ENCODE measurements at places on chromosomes 16 and 17.

DNA sequence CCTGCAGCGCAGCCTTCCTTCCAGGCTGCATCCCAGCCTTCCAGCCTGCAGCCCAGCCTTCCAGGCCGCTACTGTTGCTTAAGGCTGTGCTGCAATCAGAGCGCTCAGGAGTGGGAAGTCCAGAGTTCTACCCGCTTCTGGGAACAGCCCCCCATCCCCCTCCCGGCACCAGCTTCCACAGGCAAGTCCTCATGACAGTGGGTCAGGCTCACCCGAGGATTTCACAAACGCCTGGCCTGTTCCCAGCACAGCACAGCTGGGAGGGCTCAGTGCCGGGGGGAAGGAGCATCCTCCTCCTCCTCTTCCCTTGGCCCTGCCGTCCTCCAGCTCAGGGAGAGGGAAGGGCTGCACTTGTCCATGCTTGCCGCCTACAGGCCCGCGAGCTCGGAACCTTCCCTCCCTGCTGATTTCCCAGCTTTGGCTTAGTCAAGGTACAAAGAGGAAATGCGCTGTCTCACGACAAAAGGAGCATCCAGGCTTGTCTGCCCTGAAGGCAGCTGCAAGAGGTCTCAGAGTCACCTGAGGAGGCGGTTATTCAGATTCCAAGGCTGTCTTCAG, 8.3 kb downstream of the SOCS3 start:
- DNase-seq, result peak; percentile 98

DNA sequence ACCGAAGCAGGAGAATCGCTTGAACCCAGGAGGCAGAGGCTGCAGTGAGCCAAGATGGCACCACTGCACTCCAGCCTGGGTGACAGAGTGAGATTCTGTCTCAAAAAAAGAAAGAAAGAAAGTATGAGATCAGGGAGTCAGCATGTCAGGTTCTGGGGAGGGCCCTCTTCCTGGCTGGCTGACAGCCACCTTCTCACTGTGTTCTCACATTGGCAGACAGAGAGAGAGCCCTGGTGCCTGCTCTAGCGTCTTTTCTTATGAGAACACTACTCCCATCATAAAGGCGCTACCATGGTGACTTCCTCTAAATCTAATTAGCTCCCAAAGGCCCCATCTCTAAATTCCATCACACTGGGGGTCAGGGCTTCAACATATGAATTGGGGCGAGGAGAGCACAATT, 27.6 kb upstream of the RBBP6 start:
- DNase-seq, result no peak

DNA sequence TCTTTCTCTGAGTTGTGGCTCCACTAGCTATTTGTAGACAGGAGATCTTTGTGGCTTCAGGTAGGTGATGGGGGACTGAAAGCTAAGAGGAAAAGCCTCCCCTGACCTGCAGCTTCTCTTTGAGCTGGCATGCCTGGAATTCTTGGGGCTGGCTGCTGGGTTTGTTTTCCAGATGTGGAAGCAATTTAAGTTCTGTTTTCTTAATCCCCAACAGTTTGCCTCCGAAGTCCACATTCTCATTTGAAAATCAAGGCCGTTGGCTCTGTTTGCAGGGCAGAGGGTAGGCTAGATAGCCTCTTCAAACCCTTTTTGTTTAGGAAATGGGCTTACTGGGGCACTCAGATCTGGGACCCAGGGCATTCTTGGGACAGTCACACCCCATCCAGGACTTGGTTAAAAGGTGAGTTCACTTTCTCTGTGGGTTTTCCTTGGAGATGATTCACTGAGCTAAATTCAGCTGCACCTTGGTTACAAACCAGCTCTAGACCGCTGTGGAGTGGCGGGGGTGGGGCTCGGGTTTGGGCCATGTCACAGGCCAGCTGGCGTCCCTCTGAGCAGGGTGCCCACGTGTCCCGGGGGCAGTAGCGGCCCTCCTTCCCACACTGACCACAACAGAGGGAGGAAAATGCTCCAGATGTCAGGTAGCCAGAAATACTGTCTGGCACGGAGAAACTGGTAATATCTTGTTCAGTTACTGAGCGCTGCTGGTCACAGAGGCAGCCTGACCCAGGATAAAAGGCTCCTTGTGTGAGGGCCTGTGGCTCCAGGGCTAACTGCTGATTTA, 108.5 kb downstream of the RAB11FIP4 start:
- no peak for DNase-seq

GRCh38 chr16:11835891-11836649, 15.3 kb downstream of the RSL1D1 start:
- DNase-seq, result no peak

DNA sequence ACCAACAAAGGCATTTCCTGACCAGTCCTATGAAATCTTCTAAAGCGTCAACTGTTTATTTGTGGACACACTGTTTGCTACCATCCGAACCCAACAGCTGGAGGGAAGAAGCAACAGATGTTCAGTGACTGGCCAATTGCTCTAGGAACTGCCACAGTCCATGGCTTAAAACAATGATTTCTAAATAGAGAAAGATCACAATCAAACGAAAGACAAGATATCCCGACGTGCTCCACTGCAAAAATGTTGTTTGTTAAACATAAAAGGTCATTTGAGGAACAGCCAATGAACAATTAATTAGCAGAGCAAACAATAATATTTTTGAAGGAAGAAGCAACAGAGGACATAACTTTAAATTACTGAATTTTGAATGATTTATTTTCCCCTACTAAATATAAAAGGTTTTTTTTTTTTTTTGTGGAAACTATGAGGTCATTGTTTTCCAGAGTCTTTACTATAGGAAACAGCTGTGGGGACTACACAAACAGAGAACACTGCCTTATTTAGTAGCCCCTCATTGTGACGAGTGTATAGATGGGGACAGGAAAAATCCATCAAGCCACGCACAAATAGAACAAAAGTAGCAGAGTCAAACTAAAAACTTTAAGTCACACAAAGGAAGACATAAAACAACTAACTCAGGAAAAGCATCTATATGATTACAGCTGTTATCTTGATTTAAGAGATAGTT, 17.2 kb downstream of the USP31 start:
- DNase-seq, result no peak

- DNase-seq, result no peak
Observed at GRCh38 chr17:3544365-3544764, 13.2 kb downstream of the TRPV3 start.

- peak; percentile 79 for DNase-seq
Observed at GRCh38 chr16:85717393-85718152, 28.8 kb upstream of the GINS2 start.

DNA sequence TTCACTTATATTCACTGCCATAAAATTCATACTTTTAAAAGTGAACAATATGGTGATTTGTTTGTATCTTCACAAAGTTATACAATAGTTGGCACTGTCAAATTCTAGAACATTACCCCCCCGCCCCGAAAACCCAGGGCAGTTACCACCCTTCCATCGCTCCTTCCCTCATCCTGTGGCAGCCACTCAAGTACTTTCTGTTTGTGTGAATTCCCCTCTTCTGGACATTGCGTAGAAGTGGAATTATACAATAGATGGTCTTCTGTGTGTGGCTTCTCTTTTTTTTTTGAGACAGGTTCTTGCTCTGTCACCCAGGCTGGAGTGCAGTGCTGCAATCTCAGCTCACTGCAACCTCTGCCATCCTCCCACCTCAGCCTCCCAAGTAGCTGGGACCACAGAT, 58.6 kb downstream of the SPECC1 start:
- no peak for DNase-seq

GRCh38 chr17:82815790-82816305, 24.0 kb downstream of the ZNF750 start:
- no peak for DNase-seq

- DNase-seq, result no peak
Observed at GRCh38 chr16:12535535-12536411, 267.9 kb downstream of the CPPED1 start.

- DNase-seq, result no peak
Observed at GRCh38 chr16:24428756-24429155, 110.6 kb upstream of the RBBP6 start.

DNA sequence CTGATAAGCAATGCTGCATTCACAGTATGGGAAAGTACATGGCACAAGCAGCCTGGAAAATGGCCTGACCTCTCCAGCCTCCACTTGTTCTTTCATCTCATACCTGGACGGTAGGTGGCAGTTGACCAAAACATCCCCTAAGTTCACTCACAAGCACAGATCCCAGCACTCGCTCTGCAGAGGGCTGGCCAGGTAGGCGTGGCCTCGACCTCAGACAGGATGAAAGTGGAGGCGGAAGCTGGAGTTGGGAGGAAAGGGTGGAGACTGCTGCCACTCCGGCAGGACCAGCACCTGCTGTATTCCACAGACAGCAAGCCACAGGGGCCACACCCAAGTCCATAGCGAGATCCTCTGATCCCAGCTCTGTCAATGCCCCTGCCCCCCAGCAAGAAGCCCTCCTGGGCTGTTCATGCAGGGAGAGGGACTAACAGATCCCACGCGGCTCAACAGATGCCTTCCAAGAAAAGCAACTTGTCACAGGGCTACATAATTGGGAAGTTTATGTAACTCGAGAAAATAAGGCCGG, 31.3 kb downstream of the ZCCHC14 start:
- no peak for DNase-seq

DNA sequence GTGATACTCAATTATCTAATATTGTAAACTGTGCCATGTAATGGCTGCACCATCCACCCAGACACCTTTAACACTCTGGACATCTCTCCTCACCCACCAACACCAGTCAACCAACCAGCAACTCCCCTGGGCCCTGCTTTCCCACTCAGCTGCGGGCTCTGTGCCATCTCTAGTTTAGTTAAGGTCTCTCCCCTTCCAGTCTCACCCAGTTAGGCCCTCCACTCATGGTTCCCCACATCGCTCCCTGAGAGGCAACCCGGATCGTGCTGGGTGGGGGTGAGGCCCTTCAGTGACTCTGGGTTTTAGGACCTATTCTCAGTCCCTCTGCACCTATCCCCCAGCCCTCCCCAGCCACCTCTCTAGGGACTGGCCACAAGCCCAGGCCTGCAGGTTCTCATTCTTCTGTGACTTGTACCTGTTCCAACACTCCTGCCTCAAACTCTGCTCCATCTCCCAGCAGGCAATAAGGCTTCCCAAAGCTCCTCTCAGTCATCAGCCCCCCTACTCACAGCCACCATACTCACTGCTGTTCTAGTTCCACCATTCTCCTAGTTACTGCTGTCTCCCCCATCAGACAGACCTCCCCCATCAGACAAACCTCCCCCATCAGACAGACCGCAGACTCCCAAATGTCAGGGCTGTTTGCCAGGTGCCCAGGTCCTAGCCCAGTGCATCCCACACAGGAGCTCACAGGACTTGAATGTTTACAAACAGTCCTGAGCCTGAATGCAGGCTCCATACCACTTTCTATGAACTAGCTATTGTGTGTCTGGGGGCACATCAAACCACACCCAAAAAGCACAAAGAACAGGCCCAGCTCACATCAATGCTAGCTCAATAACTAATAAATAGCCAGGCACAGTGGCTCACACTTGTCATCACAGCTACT, 2.6 kb downstream of the TK2 start:
- no peak for DNase-seq

- DNase-seq, result peak; percentile 69
Observed at GRCh38 chr16:81204798-81205680, 33.5 kb upstream of the BCO1 start.

GRCh38 chr17:47301161-47301560, 22.6 kb upstream of the EFCAB13 start:
- DNase-seq, result no peak

DNA sequence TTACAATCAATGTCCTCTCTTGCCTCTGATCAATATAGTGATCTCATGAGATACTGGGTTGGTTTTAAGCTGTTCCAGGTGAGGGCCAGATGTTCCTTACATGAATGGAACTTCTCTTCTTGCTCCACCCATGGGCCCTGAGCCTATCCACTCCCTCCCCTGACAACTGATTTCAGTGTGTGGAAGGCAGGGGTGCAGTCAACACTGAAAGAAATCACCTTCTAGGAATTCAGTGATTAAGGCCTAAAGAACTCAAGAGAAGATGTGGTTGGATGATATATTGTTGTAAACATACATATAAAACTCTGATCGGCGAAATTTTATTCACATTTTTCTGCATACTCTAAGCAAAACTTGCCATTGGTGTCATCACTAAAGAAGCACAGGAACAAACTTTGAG, 6.7 kb upstream of the GOSR2 start:
- no peak for DNase-seq

GRCh38 chr17:72761431-72761830, 331.1 kb downstream of the SLC39A11 start:
- no peak for DNase-seq

DNA sequence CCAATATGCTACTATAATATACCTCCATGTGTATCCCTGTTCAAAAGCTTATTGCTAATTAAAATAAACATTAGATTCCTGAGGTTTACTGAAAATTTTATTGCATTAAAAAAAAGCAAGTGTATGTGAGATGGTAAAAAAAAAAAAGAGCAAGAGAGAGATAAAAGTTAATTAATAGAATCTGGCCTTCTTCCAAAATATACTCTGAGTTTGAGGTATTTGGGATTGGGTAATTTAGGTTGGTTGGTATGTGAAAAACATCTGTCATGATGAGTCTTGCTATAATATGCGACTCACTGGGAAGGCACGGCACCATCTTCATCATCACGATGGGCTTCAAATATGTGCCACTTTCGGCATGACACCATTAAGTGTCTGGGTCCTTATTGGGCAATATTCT, 711.1 kb upstream of the SOX9 start:
- no peak for DNase-seq

DNA sequence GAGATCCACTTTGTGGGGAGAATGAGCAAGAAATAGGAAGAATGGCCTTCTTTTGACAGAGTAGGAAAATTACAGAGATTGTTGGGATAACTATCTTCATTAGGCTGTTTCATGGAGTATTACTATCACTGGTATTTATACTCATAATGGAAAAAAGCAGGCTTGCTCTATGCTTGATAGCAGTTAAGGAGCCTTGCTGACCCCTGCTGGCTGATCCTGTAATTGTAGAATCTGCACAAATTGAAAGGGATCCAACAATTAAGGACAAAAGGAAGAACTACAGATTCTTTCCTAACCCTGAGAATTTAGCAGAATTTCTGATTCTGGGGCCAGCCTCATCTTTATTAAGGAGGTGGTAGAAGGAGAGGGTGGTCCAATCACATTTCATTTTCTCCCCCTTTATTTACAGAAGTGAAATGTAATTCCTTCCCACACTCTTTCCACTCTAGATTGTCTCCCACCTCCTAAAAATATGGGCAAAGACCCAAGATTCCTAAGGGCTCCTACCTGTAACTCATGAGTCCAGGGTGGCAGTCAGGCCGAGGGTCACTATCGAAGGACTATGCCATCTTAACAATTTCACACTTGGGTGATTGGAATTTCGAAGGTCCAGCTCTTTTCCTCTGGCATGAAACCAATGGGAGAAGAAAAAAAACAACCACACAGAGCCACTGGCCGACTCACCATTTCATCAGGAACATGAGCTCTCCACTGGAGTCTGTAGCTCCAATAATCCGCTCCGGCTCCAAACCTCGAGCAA, 26.3 kb downstream of the NFE2L1 start:
- peak; percentile 91 for DNase-seq

DNA sequence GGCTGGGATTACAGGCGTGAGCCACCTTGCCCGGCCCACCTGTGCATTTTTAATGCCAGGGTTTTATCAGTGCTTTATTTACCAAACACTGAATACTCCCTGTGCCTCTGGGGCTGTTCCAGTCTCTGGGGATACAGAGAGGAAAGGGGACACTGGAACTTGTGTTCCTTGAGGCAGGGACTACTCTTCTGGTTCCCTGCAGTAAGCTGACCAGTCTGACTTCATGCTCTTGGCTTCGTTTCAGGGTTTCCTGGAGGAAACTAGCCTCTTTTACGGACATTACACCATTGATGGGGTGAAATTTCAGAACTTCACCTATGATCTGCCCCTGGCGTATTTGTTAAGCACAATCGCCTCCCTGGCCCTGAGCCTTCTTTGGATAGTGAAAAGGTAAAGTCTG, 37.4 kb upstream of the COQ7 start:
- DNase-seq, result peak; percentile 6

- no peak for DNase-seq
Observed at GRCh38 chr17:73795730-73796129, 151.5 kb upstream of the SDK2 start.
